ENCODE measurements at places on chromosomes 7 and 10. TPM values are rescaled to one million over a fixed set of nuclear protein-coding genes. Genes with fewer than 3 reads are reported as not detected.

GRCh38 chr7:106464651-106465050, 179.9 kb upstream of the NAMPT start:
- no peak for DNase-seq

GRCh38 chr10:121322776-121323175, 275.5 kb downstream of the FGFR2 start:
- DNase-seq = no peak

- no peak for DNase-seq
Measured at GRCh38 chr10:79017882-79018520, 50.8 kb upstream of the ZMIZ1 start.

Gene SCIN
- polyA plus RNA-seq = not detected

GRCh38 chr7:154909241-154910105, 93.5 kb downstream of the PAXIP1 start:
- DNase-seq = no peak

- DNase-seq = no peak
Measured at GRCh38 chr10:18738835-18739234, 79.6 kb downstream of the ARL5B start.

- no peak for DNase-seq
Measured at GRCh38 chr7:25897261-25897782, 254.7 kb upstream of the NFE2L3 start.

Gene ZNF800
- 60.1 TPM for polyA plus RNA-seq

- no peak for DNase-seq
Measured at GRCh38 chr7:112997831-112998230, 88.8 kb downstream of the GPR85 start.

Gene NANOS1
- not detected for polyA plus RNA-seq

Gene OPTN
- polyA plus RNA-seq = 0.18 TPM

Gene KBTBD2
- polyA plus RNA-seq = 29.8 TPM

All from naive B cell (primary cell).